Activated T-helper 9 cell treated with anti-CD3 and anti-CD28 coated beads, Interleukin-2, amount 50 U/mL, for 16 hours (primary cell): ENCODE measurements at places on chromosomes 3 and 15.

DNA sequence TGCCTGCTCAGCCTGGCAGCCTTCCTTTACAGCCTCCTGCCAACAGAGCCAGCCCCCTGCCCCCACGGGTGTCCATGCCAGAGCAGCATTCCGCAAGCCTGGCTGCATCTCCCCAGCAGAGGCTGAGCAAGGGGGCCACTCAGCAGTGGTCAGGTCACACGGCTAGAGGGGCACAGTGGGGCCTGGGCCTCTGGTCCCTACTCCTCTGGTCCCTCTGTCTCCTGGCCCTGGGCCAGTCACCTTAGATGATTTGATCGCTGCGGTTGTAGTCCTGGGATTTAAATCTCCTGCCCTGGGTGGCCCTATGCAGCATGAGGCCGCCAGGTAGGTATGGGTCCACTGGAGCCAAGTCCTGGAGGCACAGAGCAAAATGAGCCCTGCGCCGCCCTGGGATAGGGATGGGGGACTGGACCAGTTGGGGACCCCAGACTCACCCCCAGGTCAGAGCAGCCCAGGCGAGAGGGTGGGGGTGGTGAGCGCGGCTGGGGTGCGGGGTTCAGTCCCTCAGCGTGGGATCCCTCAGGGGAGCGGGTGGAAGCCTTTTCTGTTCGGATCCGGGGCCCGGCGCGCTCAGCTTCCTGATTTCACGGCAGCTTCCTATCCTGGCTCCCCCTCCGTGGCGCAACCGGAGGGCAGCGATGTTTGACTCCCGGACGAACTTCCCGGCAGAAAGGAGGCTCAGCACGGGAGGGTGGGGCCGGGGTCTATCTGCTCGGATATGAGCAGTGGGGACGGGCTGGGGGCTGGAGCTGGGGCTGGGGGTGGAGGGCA is at the start of gene ZBTB47:
TSS of gene ZBTB47 (plus strand) at position 138 of the 771 bp plus-strand sequence. CDS start 4,659 bp downstream, outside the sequence.
- no peak for DNase-seq

DNA sequence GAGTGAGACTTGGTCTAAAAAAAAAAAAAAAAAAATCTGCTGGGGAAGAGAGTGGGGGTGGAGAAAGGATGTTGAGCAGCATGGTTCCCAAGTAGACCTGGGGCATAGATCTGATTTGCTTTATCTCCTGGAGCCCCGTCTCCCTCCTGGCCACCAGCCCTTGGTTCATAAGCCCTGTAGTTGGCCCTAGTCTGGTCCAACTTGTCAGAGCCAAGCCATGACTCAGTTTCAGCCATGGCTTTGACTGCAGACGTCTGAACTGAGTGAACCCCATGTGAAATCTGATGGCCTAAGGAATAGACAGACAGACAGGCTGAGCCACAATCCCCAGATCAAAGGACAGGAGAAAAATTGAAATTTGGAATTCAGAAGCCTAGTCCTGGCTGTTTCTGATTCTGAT is 2.0 kb upstream of the CILP start:
- DNase-seq: no peak

DNA sequence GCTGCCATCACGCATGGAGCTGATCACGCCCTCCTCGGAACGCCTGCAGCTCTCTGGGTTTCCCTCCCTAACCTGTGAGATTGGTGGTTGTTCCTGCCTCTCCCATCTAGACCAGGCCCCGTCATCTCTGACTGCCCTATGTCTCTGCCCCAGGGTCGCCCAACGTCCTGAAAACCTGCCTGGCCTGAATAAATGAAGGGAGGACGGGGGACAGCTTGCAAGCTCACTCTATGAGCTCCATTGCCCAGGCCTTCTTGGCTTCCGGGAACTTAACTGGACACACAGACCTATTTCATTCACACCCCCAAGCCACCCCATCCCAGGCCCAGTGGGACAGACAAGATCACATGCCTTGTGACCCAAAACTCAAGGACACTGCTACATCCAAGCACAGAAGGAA is 274.2 kb downstream of the XXYLT1 start:
- DNase-seq: no peak

- DNase-seq: peak; percentile 1
These were observed 31.5 kb upstream of the MLF1 start for GRCh38 chr3:158539414-158540014.

- no peak for DNase-seq
These were observed 2.2 kb upstream of the TRAK1 start for GRCh38 chr3:42088803-42089530.
